ENCODE measurements at places on chromosomes 6 and 20.

- peak; percentile 40 for DNase-seq
- peaks cover 49% of the 10 kb centered on the region for H3K4me1 ChIP-seq
- H3K27ac ChIP-seq = peak overlapping the region; percentile 84
- no peaks in the 10 kb centered on the region for H3K27me3 ChIP-seq
Measured at GRCh38 chr20:48739395-48740291, 88.2 kb downstream of the PREX1 start.

DNA sequence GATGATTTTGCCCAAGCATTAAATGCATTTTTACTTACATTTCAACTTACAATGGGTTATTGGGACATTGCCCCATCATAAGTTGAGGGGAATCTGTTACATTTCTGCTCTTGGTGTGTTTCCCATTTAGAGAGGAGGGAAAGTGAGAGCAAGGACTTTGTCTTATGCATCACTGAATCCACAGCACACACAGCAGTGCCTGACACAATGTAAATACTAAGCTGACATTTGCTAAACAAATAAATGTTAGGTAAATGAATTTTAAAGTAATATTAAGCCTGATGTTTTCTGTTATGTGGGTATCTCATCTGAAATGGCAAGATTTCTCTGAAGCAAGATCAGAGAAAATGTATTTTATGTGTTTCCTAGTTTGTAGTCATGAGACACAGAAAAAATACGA lies 143.6 kb upstream of the STXBP5 start:
- H3K27me3 ChIP-seq = no peaks in the 10 kb centered on the region
- no peak for DNase-seq
- no peaks in the 10 kb centered on the region for H3K36me3 ChIP-seq

GRCh38 chr20:52789716-52790115 lies 182.4 kb upstream of the TSHZ2 start:
- no peaks in the 10 kb centered on the region for H3K36me3 ChIP-seq
- H3K4me3 ChIP-seq = no peak overlapping the region
- H3K4me1 ChIP-seq = no peaks in the 10 kb centered on the region
- H3K27ac ChIP-seq = no peak overlapping the region
- no peak for DNase-seq

DNA sequence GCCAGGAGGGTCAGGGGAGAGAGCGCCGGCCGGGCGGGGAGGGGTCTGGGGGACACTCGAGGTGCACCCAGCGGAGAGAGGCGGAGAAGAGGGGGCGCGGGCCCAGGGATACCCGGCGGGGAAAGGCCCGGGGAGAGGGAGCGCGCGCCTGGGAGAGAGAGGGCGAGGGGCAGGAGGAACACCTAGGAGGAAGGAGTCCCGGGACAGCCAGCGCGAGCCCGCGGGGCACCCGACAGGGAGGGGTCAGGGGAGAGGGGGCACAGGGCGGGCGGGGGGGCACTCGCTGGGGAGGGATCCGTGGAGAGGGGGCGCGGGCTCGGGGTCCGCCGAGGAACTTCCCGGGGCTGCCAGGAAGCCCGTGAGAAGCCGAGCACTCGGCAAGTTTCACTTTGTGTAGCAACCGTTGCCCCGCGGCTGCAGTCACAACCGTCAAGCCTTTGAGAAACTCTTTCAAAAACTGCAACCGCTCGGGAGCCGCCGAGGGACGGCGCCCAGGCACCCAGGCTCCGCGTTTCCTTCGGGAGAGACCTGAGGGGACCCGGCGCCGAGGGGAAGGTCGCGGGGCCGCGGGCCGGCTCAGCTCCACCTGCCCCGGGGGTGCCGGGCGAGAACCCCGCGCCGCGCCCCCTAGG lies 471 bp downstream of the EZR start:
- peaks cover 42% of the 10 kb centered on the region for H3K36me3 ChIP-seq
- H3K4me1 ChIP-seq = peaks cover 46% of the 10 kb centered on the region
- peak; percentile 71 for DNase-seq
- H3K27me3 ChIP-seq = no peaks in the 10 kb centered on the region
- peak overlapping the region; percentile 100 for H3K4me3 ChIP-seq

GRCh38 chr20:22495789-22496188 lies 88.6 kb downstream of the FOXA2 start:
- H3K27ac ChIP-seq = no peak overlapping the region
- H3K4me3 ChIP-seq = no peak overlapping the region
- H3K27me3 ChIP-seq = no peaks in the 10 kb centered on the region
- DNase-seq = no peak

- no peaks in the 10 kb centered on the region for H3K36me3 ChIP-seq
- H3K4me3 ChIP-seq = no peak overlapping the region
- H3K4me1 ChIP-seq = no peaks in the 10 kb centered on the region
Measured at GRCh38 chr6:65202738-65203137, 504.3 kb downstream of the EYS start.

DNA sequence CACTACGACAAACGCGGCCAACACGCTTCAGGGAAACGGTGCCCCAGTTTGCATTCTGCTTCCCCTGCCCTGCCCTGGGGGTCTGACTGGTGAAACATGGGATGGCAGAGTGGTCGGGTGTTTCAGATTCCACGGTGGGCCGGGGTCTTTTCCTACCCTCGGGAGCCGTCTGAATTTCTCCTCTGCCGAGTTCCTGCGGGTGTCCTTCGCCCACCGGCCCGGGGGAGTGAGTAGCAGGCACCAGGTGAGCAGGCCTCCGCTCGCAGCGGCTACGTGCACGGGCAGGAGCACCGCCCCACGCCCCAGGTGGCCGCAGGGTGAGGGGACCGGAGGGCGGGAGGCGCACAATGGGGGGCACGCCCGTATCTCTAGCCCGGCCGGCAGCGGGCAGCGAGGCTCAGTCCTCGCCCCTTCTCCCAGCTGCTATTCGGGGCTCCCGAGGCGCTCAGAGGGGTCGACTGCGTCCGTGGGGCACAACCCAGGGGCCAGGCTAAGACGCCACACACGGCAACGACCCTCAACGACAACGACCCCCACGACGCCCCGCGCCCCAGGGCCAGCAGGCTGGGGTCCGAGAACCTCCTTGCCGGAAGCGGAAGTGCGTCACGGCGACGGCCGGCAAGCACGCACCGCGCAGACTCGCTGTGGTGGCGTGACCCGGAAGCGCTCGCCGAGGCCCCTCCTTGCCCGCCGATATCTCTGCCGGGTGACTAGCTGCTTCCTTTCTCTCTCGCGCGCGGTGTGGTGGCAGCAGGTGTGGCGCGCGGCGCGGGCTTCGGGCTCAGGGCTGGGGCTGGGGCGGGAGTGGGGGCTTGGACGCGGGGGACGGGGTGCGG lies at the start of gene RPS21:
Gene RPS21 (plus strand): TSS at position 721 of the 836 bp plus-strand sequence. CDS start 236 bp downstream, outside the sequence.
- H3K27ac ChIP-seq = peak within 1 kb of the TSS; percentile 94
- H3K36me3 ChIP-seq = peaks cover 45% of the 10 kb centered on the region
- DNase-seq = peak; percentile 91
- no peaks in the 10 kb centered on the region for H3K27me3 ChIP-seq

DNA sequence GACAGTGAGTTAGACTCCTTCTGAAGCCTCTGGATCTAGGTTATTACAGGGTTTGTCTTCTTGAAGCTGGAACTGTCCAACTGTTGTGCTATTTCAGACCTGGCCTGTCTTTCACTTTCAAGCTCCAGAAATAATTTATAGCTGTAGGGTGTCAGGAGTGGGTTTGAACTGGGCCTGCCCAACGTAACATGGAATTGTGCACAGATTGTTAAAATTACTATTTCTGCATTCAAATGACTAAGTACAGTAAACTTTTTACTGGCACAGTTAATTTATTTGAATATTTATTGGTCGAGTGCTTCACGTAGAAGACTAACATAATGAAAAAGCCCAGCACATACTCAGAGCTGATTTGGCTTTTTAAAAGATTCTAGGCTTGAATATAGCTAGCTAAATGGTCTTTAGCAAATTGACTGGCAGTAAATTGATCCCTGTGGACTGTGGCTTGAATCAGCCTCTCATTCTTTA lies 74.3 kb downstream of the ARID1B start:
- no peak overlapping the region for H3K27ac ChIP-seq
- no peak for DNase-seq
- H3K36me3 ChIP-seq = no peaks in the 10 kb centered on the region
- no peak overlapping the region for H3K4me3 ChIP-seq
- peaks cover 32% of the 10 kb centered on the region for H3K4me1 ChIP-seq

DNA sequence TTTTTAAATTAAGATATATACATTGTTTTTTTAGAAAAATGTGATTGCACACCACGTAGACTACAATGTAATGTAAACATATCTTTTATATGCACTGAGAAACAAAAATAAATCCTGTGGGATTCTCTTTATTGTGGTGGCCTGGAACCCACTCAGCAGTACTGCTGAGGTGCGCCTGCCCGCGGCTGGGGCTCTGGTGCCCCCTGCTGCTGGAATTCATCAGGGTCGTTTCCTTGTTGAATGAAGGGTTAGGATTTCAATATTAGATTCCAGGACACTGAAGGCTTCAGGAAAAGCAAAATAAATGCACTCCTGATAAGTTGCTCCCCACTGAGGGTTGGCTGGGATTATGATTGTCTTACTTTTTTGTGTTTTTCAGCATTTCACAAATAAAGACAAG lies 175.8 kb upstream of the GGTLC1 start:
- no peak overlapping the region for H3K4me3 ChIP-seq
- DNase-seq = no peak
- no peaks in the 10 kb centered on the region for H3K36me3 ChIP-seq
- peaks cover 2% of the 10 kb centered on the region for H3K4me1 ChIP-seq
- no peaks in the 10 kb centered on the region for H3K27me3 ChIP-seq
- H3K27ac ChIP-seq = no peak overlapping the region

- no peak for DNase-seq
- no peaks in the 10 kb centered on the region for H3K4me1 ChIP-seq
- no peaks in the 10 kb centered on the region for H3K27me3 ChIP-seq
- no peak overlapping the region for H3K4me3 ChIP-seq
- H3K36me3 ChIP-seq = peaks cover 68% of the 10 kb centered on the region
Measured at GRCh38 chr6:158763434-158764182, 55.6 kb downstream of the EZR start.

- no peak overlapping the region for H3K27ac ChIP-seq
- H3K36me3 ChIP-seq = no peaks in the 10 kb centered on the region
- no peak for DNase-seq
- peaks cover 8% of the 10 kb centered on the region for H3K27me3 ChIP-seq
- no peaks in the 10 kb centered on the region for H3K4me1 ChIP-seq
Measured at GRCh38 chr6:39077882-39078594, 29.5 kb downstream of the GLP1R start.

Measured in T-helper 2 cell treated with Interferon-gamma antibody and Interleukin-4, amounts not matched to agents 5 μg/mL and 100 μg/mL, for 36 hours (primary cell).